ENCODE measurements at places on chromosomes 1 and 21.

DNA sequence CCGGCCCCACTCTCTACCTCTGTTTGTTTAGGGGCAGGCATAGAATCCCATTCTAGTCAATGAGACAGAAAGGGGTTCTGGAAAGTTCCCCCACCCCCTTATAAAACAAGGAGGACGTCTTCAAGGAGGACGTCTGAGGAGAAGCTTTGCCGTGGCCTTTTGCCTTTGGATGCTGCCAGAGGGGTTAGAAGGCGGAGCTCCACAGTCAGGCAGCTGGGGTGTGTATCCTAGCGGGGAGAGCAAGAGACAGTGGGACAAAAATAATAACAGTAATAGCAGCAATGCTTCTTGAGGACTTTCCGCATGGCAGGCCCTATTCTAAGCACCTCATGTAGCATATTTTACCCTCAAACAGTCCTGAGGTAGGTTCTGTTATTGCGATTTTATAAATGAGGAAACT, 48.2 kb upstream of the TENT5B start:
- no peak for DNase-seq

DNA sequence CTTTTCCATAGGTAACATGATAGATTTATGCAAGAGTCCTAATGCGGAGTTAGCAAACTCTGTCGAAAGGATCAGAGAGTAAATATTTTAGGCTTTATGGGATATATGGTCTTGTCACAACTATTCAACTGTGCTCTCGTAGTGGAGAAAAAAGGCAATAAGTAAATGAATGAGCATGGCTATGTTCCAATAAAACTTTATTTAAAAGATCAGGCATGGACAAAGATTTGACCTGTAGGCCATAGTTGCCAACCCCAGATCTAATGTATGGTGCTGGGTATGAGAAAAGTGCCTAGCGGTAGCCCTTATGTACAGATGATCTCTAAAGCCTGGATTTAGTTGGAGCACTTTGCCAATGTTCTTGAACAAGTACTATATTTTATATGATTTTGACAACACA, 498.8 kb upstream of the C1orf87 start:
- no peak for DNase-seq

DNA sequence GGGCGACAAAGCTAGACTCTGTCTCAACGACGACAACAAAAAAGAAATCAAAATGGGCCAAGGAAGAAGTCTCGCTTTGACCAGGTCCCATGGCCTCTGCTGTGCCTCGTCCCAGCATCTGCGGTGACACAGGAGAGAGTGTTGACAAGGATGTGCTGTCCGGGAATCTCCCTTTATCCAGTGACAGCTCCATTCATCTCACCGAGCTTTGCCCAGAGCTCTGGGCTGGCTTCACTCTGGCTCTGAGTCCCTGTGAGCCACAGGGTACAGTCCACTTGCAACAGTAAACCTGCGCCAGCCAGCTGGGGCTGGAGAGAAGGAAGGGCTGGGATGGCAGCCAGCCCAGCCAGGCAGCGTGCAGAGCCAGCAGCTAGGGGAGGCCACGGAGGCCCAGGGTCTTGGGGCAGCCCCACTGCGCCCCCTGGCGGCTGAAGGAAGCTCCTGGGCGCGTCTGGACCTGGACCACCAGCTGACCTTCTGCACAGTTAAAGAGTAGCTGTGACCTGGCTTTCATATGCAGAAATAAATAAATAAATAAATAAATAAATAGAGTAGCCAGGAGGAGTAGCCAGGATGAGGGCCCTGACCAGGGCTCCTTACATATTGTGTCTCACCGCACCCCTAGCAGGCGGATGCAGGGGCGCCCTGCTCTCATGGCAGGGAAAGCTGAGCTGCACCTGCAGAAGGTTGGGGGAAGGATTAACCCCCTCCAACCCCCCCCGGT, 29.7 kb downstream of the ENO1 start:
- peak; percentile 84 for DNase-seq

DNA sequence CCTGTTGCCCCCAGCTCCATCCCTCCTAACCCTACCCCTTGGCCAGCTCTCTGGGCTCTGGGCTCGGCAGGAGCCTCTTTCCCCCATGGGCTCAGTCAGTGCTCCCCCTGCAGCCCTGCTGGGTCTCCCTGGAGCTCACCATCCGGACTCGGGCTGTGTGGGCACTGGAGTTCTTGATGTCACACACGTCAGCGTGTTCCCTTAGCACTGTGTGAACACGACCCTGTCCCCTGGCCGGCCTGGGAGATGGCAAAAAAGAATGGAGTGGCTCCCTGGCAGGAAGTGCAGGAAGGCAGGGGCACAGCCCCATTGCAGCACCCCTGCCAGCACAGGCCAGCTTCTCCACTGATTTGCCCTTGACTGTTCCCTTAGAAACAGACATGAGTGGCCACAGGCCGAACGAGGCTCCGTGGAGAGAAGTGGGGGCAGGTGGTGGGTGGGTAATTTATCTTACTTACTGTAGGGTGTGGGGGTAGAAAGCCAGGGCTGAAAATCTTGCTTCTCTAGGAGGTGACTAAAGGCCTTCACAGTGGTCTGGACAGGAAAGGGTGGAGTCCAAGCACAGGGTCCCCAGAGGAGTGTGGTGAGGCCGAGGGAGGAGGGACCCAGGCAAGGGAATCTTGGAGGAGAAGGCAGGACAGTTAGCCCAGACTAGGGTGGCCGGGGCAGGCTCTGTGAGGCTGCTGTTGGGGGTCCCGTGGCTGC, 381.7 kb upstream of the VAMP3 start:
- no peak for DNase-seq

- no peak for DNase-seq
Observed at GRCh38 chr1:113786069-113786468, 26.2 kb downstream of the RSBN1 start.

DNA sequence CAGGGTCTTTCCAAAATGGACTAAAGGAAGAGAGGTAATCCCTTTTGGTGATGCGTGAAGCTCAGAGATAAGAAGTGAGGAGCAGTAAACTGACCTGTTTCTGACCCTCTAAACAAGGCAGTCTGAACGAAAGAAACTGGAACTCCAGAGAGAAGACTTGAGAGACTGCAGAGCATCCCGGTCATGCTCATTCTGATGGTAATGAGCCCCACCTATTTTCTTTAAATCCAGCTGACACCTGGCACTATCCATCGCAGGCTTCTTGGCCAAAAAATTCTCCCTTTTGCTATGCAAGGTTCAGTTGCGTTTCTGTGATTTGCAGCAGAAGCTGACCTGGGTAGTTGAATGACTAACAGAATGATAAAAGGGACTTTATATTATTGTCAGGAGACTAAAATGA, 105.9 kb upstream of the KCNK2 start:
- no peak for DNase-seq

DNA sequence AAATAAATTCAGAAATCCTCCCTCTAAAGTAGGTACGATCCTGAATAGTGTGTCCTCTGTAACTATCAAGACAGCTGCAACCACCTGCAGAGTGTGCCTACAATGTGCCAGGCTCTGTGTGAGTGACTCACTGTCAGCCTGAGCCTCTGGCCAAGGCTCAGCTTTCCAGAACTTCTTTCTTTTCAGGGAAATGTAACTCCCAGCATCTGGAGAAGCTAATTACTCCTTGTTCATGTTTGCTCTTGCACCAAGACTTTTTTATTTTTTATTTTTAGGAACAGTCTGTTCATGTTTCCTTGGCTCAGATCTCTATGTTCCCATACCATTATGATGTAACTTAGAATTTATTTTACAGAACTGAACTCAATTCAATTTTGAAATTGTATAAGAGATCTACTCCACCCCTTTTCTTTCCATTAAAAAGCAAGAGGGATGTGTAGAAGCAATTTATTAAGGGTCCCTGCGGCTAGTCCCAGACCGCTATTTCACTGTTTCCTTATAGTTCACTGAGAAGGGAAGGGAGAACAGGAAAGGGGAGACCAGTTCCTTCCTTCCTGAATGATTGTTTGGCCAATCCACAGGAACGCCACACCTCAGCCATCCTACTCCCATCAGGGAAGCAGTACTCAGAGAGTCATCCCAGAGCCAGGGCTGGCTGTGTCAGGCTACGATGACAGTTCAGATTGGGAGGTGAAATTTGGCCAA, 112.4 kb upstream of the ZNF648 start:
- no peak for DNase-seq

DNA sequence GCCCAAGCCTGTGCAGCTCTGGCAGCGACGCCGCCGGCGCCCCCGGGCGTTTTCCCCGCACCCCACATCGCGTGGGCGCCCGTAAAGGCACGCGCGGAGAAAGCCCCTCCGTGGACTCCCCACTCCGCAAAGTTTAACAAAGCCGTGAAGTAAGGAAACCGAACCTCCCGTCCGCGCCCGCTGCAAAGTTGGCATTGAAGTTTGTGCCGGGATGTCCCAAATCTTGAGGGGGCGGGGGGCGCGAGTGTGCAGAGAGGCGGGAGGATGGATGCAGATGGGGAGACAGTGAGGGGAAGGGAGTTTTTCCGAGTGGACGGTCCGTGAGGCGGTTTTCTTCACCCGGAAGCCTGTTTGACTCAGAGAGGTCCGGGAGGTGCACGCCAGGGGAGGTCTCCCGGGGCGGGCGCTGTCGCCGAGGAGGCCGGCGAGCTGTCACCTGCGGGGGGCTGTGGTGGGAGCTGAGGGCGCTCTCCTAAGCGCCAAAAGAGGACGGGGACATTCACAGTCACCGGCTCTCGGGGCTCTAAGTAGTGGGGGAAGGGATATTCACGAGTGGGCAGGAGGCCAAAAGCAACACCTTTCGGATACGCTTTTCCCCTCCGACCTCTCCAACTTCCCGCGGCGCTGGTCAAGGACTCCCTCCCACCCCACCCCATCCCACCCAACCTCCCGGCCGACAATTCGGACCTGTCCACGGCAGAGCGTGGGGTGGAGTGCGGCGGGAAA, 1.3 kb downstream of the WLS start:
- no peak for DNase-seq

DNA sequence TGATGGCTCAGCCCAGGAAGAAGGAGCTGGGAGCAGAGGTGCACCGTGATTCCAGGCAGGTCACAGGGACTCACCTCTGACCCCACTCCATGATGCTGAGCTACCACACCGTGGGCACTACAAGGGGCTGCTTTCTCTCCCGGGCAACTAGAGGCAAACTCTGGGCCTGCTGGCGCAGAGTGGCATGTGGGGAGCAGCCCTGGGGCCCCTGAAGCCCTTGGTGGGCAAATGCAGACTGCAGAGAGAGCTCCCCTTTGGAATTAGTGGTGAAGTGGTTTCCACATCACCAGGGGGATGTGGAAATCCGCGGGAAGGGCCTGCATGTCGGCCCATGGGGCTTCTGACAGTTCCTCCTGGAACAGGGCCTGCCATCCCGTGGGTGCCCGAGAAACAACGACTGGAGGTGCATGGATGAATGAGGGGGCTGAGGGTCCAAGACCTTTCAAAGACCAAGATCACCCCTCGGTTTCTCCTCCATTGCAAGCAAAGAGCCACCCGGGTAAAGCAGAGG, 11.8 kb upstream of the MMEL1 start:
- no peak for DNase-seq

- no peak for DNase-seq
Observed at GRCh38 chr1:161138431-161138830, 6.0 kb upstream of the DEDD start.
